DMS79 (cell line): ENCODE measurements at places on chromosomes 11 and 22.
A peak's percentile ranks its signal among the peaks of the same experiment; 100 is the strongest.

DNA sequence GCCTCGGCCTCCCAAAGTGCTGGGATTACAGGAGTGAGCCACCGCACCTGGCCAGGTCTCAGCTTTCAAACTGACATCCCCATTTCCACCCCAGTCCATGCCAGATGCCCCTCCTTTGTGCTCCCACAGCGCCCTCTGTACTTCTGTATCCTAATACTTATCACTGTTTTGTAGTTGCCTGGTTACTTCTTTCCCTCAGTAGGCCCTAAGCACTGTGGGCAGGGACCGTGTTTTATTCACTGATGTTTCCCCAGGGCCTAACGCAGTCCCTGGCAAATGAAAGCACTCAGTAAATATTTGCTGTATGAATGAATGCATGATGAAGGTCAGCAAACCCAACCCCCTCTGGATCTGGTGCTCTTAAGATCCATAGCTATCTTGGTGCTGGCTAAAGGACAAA lies 2.2 kb upstream of the TRIM3 start:
- DNase-seq, result no peak

- DNase-seq, result peak; percentile 86
These were observed 49.7 kb downstream of the FDX1 start for GRCh38 chr11:110479108-110480101.

GRCh38 chr11:2576111-2576510 lies 123.7 kb downstream of the KCNQ1OT1 start:
- DNase-seq, result no peak

GRCh38 chr11:78916759-78917158 lies 342.1 kb upstream of the NARS2 start:
- DNase-seq, result no peak

- no peak for DNase-seq
These were observed 82.9 kb upstream of the AKIP1 start for GRCh38 chr11:8828046-8828445.
